ENCODE measurements at places on chromosomes 3 and 15.

DNA sequence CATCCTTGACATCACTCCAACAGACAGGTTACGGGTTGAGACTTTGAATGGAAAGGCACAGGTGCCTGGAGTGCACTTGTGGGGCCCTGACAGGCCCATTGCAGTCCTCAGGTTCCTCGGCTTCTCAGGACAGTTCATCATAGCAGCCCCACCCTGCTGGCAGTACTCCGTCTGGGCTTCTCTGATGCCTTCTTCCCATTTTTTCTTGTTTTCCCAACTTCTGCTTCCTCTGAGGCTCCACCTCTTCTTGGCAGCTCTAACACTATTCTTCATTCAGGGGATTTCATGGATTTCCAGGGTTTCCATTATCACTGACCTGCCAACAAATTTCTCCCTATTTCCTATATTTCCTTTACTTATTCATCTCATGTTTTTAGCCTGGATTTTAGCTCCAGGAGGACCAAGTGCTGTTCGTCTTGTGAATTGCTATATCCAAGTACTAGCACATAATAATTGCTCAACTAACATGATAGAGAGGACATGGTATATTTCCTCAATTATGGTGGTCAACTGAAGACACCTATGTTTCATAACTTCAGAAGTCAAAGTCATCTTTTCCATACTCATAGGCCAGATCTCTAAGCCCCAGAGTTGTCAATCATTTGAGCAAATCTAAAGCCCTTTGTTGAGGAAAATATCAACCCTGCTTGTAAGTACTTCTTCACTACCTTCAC is 16.2 kb downstream of the NCEH1 start:
- DNase-seq: no peak

GRCh38 chr3:2873986-2874385 is 236.2 kb downstream of the IL5RA start:
- no peak for DNase-seq

DNA sequence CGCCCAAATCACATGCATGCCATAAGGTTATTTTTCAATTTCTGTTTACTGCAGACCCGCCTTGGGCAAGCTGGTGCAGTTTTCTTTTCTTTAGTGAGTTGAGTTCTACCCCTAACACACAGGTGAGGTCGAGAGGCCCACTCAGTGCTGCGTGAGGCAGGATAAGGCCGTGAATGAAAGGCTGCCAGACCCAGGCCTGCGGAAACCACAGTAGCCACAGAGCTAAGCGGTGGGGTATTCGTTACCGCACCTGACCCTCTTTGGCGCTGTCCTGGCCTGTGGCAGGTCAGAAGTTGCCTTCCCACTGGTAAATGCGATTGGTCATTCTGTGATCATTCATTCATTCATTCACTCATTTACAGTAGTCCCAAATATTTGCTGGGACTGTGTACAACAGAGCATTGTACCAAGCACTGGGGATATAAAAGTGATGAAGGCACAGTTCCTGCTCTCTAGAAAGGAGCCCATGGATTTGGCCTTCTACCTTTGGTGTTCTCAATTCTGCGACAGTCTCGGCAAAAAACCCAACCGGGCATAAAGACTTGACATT is 144.8 kb downstream of the XXYLT1 start:
- no peak for DNase-seq

DNA sequence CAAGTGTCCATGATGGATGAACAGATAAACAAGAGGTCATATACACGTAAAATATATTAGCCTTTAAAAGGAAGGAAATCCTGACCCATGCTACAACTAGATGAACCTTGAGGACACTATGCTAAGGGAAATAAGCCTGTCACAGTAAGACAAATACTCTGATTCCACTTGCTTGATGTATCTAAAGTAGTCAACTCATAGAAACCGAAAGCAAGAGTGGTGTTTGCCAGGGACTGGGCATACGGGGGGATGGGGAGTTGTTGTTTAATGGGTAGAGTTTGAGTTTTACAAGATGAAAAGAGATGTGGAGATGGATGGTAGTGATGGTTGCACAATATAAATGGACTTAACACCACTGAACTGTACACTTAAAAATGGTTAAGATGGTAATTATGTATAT is 65.4 kb downstream of the C3orf70 start:
- no peak for DNase-seq

DNA sequence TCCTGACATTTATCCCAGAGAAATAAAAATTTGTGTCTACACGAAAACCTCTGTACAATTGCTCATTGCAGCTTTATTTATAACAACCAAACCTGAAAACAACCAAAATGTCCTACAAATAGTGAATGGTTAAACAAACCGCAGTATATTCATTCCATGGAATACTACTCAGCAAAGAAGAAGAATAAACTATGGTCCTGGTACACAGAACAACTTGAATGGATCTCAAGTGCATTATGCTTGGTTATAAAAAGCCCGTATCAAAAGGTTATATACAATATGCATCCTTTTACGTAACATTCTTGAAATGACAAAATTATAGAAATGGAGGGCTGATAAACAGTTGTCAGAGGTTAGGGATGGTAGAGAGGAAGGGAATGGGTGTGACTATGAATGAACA is 3.7 kb downstream of the SEC22C start:
- no peak for DNase-seq

GRCh38 chr15:75063338-75063737 is 39.9 kb downstream of the PPCDC start:
- DNase-seq: peak; percentile 86

DNA sequence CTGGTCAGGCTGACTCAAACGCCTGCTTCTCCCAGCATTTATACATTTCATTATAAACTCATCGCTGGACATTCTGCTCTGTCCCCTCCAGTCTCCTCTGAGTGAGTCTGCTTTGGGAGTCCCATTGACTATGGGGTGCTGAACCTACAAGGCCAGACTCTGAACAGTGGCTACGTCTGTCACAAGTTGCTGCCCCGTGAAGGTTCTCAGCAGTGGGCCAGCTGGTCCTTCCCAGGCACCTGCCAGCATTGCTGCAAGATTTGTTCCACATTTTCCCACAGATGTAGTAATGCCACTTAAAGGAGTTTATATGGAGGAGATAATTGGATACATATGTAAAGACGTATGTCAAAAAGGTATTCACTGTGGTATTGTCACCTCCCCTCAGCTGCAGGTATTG is 72.7 kb upstream of the ATP13A3 start:
- DNase-seq: no peak
